ENCODE measurements at places on chromosomes 7 and 10.

DNA sequence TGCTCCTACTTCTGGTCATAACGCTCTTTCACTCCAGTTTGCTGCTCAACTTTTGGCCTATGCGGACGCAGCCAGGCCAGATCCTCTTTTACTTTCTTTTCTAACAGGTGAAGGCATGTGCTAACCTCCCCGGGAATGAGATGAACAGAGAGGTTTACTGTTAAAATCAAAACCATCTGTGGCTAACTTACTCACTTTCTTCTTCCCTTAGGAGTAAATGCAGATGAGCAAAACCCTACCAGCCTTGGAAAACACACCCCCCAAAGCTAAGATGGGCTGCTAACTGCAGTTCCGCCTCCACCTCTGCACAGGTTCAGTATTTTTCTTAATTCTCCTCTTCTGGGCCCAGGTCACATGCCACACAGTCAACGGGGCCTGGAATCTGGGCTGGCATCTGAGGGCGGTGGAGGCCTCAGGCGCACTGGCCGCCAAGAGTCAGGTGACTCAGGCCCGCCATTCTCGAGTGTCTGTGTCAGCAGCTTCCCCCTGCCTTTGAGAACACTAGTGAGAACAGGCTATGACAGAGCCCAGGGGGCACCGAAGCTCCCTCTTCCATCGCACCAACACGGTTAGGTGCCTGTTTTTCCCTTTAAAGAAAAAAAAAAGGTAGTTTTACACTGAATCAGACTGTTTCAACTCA is 11.1 kb downstream of the FAM53B start:
- DNase-seq: no peak

- peak; percentile 60 for DNase-seq
Measured at GRCh38 chr10:49509771-49510303, 29.1 kb downstream of the ERCC6 start.

DNA sequence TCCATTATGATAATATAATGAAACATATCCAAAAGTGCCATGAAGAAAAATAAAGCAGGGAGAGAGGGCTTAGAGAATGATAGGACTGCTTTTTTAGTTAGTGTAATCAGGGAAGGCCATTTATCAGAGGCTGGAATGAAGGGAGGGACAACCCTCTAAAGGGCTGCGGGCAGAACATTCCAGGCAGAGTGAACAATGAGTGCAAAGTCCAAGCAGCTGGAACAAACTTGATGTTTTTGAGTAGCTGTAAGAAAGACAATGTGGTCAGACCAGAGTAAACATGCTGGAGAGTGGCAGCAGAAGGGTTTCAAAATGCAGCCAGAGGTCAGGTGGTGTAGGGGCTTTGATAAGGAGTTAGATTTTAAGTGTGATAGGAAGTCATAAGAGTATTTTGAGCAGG is 65.6 kb upstream of the CCDC6 start:
- DNase-seq: no peak

DNA sequence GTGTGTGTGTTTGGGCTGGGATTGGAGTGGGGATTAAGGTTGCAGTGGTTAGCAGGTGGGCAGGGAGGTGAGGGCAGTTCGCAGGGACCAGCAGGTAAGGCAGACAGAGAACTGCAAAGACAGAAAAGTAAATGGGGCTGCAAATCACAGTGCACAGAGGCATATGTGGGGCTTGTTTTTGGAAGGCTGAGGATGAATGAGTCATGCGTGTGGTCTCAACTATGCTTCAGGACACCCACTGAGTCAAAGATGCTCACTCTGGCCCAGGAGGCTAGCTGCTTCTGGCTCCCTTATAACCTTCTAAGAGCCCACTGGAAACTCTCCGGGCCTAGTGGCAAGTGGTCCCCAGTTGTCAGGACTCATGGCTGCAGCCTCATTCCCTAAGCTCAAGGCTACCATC is 118.2 kb downstream of the ZNF248 start:
- DNase-seq: no peak

DNA sequence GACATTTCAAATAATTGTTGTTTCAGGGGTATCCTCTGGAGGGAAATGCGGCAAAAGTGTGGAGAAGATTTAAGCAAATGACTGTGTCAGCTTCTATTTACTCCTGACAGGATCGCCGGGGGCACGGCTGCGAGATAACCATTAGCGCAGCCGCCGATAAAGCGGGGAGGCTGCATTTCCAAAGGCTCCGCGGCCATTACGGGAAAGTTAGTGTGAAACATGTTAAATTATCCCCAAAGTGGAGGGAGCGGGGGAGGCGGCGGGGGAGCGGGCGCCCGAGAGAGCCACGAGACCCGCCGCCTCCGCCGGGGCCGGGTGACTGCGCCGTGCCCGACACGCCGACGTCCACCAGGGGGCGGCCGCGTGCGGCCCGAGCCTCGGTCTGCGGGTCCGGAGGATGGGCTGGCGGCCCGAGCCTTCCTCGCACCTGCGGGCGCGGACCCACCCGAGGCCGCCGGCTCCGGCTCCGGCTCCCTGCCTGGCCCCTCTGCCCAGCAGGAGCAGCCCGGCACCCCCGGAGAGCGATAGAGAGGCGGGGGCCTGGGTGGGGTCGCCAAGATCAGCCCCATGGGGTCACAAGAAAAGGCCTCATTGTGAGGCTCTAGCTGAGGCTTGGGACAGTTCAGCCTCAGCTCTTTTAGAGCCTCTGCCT is 74.4 kb upstream of the PAX2 start:
- DNase-seq: peak; percentile 15

DNA sequence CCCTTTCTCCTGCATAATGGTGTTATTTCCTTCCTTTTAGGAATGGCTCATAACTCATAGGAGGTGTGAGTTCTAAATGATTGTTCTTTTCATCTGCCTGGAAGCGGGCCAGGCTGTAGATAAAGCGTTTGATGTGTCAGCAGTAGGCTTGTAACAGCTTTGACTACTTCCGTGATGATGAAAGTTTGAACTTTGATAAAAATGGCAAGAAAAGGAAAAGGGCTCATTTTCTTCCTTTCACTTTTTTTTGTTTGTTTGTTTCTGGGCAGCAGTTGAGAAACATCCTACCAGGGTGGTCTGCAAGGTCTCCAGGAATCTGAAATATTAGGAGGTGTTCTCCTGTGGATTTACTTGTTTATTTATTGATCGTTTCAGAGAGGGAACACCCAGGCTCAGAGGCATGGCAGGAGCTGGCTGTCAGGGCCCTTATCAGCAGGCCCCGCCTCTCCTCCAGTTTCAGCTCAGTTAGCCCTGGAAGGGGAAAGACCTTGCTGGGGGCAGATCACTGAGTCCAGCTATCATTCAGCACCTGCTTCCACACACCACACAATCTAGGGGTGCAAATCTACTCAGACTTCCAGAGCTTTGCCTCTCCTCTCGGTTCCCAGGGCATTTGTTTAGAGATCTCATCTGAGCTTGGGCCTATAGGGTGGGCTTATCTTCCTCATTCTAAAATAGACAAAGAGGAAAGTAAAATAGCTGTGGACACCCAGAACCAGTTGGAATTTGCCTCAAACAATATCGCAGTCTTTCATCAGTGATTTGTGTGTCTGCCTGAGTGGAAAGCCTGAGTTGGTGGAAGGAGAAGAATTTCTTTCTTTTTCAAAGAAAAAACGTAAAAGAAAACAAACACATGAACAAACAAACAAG is 130.9 kb downstream of the BMPER start:
- no peak for DNase-seq

- peak; percentile 74 for DNase-seq
Measured at GRCh38 chr10:118571123-118571522, 24.3 kb downstream of the PRLHR start.

DNA sequence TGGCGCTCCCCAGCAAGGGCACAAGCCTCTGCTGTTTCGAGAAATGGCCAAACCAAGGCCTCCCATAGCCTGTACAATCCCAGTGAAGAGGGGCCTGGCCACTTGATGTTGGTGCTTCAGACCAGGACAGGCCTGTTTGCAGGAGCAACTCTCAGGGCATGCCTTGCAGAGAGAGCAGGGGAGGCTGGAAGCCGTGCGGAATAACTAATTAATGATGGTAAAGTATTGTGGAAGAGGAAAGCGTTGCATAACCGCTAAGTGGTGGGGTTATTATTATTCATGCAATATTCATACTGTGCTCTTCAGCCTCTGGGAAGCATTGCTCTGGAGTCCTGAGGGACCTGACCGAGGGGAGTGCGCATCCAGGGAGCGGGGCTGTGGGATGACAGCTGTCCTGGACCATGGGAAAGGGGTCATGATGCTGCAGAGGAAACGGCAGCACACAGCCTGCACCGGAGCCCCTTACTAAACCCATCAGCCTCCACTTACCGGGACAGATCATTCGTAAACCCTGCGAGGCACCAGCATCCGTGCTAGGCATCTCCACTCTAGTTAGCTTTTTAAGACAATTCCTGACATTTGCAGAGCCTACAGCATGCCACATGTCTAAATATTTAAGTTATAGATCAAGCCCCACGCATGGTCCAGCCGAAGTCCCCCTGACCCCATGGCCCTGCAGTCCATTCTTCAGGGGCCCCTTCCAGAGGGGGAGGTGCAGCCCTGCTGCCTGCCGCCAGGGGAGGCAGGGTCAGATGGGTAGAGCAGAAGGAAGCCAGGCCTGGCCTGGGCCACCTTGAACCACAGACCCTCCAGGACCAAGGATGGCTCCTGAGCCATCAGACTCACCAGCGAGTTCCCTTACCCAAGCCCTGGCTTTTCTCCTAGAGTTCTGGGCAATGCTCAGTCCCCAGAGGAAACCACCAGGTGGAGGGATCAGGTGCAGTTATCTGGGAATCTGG is 11.6 kb downstream of the TMEM273 start:
- no peak for DNase-seq

GRCh38 chr7:31492086-31492485 is 21.8 kb upstream of the ITPRID1 start:
- DNase-seq: no peak

GRCh38 chr10:96288151-96288621 is 16.0 kb upstream of the DNTT start:
- DNase-seq: no peak

GRCh38 chr7:159038066-159038465 is 106.6 kb downstream of the VIPR2 start:
- DNase-seq: no peak

GRCh38 chr10:17066000-17066399 is 63.6 kb downstream of the CUBN start:
- DNase-seq: no peak

DNA sequence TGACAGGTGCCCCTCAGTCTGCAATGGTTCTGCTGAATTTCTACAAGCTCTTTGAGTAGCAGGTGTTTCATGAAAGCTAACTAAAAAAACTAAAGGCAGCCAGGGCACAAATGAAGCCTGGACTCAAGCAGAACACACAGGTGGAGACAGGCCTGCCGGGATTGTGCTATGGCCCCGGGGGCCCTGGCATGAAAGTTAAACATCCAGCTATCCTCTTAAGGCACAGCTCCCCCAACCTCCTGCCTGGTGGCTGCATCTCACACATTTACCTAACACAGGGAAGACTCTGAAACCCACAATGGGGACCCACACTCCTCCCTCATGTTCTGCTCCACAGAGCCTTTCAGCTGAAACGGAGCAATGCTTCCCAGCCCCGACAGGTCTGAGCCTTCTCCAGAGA is 76.3 kb upstream of the CAMK2B start:
- no peak for DNase-seq

GRCh38 chr7:99311702-99312101 is 14.0 kb upstream of the ARPC1A start:
- DNase-seq: no peak

GRCh38 chr7:158362912-158363905 is 224.4 kb downstream of the PTPRN2 start:
- no peak for DNase-seq
